ENCODE measurements at places on chromosomes 1 and 21. TPM values are rescaled to one million over a fixed set of nuclear protein-coding genes. Genes with fewer than 3 reads are reported as not detected.

- DNase-seq: no peak
Observed at GRCh38 chr21:38721055-38721454, 84.7 kb upstream of the ETS2 start.

DNA sequence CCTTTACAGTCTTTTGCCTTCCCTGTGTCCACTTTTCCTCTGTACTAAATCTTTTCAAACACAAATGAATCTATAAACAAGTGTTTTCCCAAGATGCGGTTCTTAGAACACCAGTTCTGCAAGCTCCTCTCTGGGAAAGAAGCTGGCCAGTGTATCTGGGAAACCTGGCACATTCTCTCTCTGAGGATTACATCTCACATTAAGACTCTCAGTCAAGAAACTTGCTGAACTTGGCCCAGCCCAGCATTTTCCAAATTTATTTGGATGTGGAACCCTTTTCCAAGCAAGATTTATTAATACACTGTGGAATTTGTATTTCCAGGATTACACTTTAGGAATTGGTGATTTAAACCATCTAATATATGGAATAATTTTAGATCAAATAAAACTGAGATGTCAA lies 105.7 kb downstream of the ZNF281 start:
- no peak for DNase-seq

The KRTAP19-1 gene
- total RNA-seq: not detected

The SLC6A9 gene
- total RNA-seq: 2.0 TPM

The PYGO2 gene
- 5.3 TPM for total RNA-seq

The HCN3 gene
- total RNA-seq: 0.36 TPM

- DNase-seq: peak; percentile 44
Observed at GRCh38 chr1:66613187-66613586, 79.2 kb downstream of the SGIP1 start.

The HSD3B1 gene
- not detected for total RNA-seq

DNA sequence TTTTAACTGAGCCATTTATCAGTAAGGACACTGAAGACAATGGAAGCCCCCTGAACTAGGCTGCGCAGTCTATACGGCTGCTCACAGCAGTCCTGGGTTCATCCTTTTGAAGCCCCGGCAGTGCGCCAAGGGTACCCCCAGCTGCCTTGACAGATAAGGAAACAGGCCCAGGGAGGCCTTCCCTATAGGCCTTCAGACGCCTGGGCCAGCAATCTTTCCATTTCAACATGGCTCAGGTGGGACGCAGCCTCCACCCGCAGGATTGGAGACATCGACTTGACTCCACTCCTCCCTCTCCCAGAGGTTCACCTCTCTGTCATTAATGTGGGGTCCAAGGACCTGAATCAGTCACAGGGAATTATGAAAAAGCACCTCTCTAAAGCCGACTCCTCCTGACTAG lies 2.8 kb upstream of the LYPD8 start:
- no peak for DNase-seq

The SERINC2 gene
- 2.0 TPM for total RNA-seq
